ENCODE measurements at places on chromosomes 7 and 10. TPM values are rescaled to one million over a fixed set of nuclear protein-coding genes. Genes with fewer than 3 reads are reported as not detected.

Gene CLDN3
- total RNA-seq = not detected

Gene LRIT2
- total RNA-seq = not detected

Gene NEBL
- total RNA-seq = 12.5 TPM

Gene ADCYAP1R1
- total RNA-seq = not detected

Gene TACC2
- total RNA-seq = 0.22 TPM

Gene CALCR
- total RNA-seq = 0.16 TPM

Gene CRHR2
- not detected for total RNA-seq

Gene HTR5A
- not detected for total RNA-seq

Gene BLNK
- total RNA-seq = not detected

Gene CREB5
- total RNA-seq = 6.4 TPM

Measured in K562 (cell line).